ENCODE measurements at places on chromosomes 12 and 14. TPM values are rescaled to one million over a fixed set of nuclear protein-coding genes. Genes with fewer than 3 reads are reported as not detected.

The PLEKHD1 gene
- 0.08 TPM for total RNA-seq

DNA sequence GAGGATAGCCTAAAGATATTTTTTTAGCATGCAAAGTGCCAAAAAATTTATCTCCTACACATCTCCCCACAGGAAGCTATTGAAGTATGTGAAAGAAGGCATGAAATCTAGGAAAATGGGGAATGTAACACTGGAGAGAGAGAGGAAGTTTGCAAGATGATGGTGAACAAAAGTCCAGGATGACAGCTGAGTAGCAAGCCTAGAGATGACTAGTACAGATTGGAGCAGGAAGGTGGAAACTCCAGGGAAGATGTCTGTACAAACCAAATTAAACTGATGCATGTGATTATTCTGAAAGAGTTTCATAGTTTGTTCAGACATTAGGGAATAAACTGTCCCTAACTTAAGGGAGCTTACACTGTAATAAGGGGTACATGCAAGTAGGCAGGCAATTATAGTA lies 99.3 kb downstream of the RAD51B start:
- no peaks in the 10 kb centered on the region for H3K27me3 ChIP-seq
- no peak overlapping the region for H3K4me3 ChIP-seq
- no peaks in the 10 kb centered on the region for H3K4me1 ChIP-seq

GRCh38 chr14:54834727-54835126 lies 67.9 kb downstream of the GCH1 start:
- peaks cover 10% of the 10 kb centered on the region for H3K27me3 ChIP-seq
- no peak for DNase-seq
- H3K36me3 ChIP-seq: peaks cover 3% of the 10 kb centered on the region
- no peak overlapping the region for H3K27ac ChIP-seq
- no peak overlapping the region for H3K4me3 ChIP-seq

GRCh38 chr12:52912711-52913430 lies 8.0 kb upstream of the KRT8 start:
- H3K4me3 ChIP-seq: no peak overlapping the region
- no peak for DNase-seq

The OR6C2 gene
- not detected for total RNA-seq

Data from chondrocyte (in vitro differentiated cells).